HFF-Myc (cell line): ENCODE measurements at places on chromosomes 2 and 18.
A peak's percentile ranks its signal among the peaks of the same experiment; 100 is the strongest.

DNA sequence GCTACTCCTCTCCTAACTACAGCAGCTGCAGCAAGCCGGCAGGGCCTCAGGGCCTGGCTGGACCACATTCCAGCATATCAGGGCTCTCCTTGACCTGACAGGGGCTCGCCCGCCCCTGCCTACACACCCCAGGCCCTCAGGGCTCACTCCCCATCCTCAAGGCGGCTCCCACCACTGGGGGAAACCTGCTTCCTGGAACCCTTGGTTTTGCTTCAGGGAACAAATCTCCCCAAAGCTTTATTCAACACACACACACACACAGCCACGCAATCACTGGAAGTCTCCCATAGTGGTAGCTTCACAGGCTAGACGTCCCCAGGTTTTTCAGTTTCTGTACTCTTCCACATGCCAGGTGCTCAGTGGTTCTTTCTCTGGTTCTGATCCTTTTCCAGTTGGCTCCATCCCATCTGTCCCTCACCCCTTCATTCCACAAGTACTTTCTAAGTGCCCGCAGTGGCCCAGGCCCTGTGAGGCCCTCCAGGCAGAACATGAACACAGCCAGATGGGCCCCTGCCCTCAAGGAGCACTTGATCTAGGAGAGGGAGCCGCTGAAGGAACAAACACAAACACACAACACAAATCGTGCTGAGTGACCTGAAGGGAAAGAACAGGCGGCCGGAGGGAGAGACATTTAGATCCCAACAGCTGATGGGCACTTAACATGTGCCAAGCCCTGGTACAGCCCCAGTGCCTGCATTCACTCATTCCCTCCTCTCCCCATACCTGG is 51.1 kb downstream of the TNS1 start:
- DNase-seq, result no peak

GRCh38 chr2:138298900-138299299 is 202.7 kb upstream of the SPOPL start:
- DNase-seq, result no peak

- DNase-seq, result no peak
These were observed 151.2 kb upstream of the BARD1 start for GRCh38 chr2:214960677-214961076.

DNA sequence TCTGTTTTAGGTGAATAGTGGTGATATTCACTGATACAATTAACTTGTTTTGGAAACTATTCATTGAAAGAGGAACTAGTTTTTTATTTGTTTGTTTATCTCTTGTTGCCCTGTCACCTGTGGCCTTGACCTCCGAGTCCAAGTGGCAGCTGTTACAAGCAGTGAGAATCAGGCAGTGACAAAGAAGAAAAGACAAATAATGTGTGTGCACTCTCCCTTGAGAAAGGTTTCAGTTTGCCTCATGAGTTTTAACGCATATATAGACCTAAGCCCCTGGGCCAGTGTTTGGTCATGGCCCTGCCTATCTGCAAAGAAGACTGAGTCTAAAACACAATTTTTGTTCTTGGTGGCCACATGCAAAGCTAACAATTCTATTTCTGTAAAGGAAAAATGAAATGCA is 15.3 kb downstream of the KYNU start:
- no peak for DNase-seq

DNA sequence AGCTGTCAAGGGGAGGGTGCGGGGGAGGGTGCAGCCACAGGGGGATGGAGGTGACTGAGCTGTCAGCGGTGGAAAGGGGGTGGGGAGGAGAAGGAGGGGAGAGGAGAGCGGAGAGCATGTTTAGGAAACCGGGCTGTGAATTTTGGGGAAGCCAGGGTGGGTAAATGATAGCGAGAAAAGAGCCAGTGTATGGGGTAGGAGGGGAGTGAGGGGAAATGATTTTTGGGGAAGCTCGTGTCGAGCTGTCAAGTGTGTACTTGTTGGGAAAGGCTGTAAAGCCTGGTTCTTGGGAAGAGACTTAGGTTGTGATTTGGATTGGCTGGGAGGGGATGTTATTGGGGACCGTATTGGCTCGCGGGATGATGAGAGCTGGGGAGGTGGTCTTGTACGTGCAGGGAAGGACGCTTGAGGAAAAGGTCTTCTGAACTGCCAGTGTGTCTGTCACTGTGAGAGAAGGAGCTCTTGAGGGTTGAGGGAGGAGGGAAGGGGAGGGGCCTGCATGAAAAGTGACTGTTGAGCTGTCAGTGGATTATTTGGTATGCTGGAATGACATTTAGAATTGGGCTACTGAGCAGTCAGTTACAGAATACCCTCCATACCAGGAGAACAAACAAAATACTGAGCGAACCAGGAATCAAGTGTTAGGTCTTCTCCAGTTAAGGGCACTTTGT is 1.0 kb downstream of the UBR3 start:
- no peak for DNase-seq

DNA sequence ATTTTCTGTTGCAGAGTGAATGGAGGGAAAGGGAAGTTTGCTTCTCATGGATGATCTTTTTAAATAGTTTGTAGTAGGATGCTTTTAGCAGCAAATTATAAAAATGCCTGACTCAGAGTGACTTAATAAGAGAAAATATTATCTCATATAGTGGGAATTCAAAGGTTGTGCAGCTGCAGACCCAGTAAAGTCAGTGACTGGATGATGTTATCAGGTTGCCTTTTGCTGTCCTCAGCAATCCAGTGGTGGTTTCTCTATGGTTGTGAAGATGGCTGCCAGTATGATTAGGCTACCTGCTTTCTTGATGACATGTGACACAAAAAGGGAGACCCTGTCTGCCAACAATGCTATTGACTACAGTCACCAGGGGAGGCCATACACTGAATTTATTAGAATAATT is 184.8 kb downstream of the DIS3L2 start:
- no peak for DNase-seq

DNA sequence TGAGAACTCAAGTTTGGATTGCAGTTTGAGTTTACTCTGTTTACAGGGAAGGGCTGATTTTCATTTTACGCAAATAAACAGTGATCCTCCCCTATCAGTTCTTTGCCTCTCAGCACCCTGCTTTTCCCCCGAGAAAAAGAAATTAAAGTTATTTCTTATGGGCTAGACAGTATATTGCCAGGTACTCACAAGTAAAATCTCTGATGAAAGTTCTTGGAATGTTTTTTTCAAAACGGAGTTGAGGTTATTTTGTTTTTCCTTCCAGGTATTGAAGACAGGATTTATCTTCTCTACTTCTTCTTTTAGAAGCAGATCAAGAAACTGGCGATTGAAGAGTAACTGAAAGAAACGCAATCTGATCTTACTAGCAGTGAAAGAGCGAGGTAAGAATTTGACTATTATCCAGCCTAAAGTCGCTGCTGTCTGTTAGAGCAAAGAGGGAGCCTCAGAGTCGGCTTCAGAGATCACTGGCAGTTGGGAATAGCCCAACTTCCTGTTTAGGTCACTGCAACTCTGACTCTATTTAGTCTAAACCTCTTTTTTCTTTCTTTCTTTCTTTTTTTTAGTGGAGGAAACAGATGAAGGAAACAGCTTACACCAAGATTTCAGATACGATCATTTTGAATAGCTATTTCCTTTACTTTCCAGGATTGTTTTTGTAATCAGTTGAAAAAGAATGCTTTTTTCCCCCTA is at the start of gene TFPI:
TSS of gene TFPI (minus strand) at position 425 of the 693 bp plus-strand sequence. CDS start 50,667 bp downstream, outside the sequence.
- peak; percentile 31 for DNase-seq

DNA sequence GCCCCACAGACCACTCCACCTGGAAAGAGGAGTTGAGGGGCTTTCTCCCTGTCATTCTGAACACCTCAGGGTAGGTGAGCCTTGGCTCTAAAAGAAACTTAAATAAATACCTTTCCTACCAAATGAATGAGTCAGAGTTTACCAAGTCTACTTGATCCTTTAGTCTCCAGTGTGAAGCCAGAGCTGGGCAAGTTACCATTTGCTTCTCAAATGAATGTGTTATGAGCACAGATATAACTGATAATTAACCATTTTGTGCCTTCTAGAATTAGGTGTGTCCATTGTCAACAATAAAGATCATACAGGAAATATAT is 347.7 kb downstream of the KIAA1328 start:
- no peak for DNase-seq

DNA sequence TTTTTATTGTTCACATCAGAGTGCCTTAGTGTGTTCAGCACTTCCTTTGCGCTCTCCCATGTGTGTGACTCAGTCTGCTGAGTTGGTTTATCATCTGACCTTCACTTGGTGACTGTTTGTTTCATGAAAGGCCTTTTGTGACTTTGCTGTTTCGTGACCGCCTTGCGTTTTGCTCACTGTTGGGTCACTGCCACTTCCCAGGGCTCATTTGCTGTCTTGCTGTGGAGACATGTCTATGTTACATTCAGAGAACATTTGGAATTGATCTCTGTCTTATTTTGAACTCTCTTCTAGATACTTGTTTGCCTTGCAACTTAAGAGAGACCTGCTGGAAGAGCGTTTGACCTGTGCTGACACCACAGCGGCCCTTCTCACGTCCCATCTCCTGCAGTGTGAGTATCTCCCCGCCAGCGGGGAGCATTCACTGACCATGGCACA is 54.7 kb downstream of the FARP2 start:
- no peak for DNase-seq

DNA sequence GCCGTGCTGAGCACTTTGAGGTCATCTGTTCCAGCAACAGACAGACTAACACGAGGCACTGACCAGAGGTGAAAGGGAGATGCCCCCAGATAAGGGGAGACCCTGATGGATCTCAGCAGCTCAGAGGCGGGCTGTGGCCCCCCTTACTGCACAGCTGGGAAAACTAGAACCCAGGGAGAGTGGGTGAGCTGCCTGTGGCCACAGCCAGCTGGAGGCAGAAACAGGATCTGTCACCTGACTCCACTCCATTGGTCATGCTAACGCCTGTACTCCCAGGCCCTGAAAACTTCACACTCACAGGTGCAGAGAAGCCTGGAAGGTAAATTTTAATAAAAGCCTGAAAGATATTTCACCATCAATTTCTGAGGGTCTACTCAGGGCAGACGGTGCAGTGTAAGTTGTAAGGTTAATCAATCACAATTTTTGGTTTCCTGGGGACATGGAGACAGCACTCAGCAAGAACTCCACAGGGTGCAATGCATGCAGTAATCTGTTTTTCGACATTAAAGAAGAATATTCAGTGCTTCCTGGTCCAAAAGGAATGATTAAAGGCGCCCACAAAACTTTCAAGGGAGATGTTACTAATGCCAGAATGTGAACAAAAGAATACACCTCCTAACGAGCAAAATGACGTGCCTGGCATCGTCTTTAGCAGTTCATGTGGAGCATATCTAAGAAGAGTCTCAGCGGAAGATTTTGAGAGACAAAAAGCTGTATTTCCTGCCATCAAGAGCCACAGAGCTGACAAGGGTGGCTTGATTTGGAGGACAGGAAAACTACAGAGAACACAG is 173.4 kb downstream of the EIPR1 start:
- no peak for DNase-seq

GRCh38 chr18:25097057-25097456 is 254.9 kb downstream of the ZNF521 start:
- no peak for DNase-seq

DNA sequence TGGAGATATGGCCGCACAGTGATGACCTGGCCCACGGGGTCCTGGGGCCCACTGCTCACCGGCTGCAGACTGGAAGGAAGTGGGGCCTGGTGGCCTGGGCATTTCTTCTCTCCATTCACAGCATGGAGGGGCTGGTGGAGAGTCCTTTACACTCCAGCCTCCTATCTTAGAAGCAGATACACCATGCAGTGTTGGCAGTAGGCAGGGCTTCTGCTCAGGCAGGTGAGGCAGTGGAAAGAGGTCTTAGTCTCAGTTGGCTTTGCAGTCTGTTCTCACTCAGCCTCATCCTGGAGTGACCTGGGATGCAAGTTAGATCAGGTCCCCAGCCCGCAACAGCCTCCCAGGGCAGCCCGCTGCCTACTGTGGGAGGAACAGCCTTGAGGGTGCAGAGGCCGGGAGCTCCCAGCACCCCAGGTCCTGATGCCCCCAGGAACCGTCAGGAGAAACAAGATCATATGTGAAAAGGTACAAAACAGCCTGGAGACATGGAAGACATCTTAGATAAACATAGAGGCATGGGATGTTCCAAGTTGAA is 45.8 kb upstream of the OTOS start:
- DNase-seq, result no peak

GRCh38 chr2:176156301-176156806 is 753 bp upstream of the HOXD3 start:
- DNase-seq, result no peak

- DNase-seq, result no peak
These were observed 115.1 kb downstream of the PLCL1 start for GRCh38 chr2:197919487-197919886.

GRCh38 chr2:64644458-64645382 is 9.0 kb downstream of the SERTAD2 start:
- no peak for DNase-seq

GRCh38 chr2:151771599-151772358 is 37.5 kb upstream of the NEB start:
- DNase-seq, result peak; percentile 41

DNA sequence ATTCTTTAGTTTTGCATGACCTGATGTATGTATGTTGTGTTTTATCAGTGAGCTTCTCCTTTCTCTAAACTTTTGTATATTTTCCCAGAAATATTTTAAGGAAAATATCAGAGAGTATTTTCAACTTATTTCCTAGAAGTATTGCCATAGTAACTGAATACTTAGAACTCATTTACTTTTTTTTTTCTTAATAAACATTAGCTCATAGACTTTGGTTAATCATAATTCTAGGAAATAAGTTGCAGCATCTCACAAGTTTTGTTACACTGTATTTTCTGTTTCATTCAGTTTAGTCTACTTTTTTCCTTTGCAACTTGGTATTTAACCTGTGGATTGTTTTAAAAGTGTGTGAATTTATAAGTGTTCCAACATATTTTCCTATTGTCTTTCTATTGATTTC is 27.5 kb downstream of the SMCHD1 start:
- DNase-seq, result no peak

DNA sequence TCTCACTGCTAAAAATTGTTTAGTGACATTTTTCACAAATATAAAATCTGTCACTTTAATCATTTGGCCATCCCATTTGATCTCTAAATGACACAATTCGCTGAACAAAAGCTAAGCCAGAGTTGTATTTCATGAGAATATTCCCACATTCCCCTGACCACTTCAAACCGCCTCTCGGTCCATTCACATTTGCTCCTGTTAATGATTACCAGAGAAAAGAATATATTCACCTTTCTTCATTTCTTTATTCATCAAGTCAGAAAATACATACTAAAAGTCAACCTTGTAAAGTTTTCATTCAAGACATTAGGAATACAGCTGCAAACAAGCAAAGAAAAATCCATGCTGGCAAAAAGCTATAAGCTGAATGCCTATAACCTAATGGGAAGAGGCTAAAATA is 225.5 kb downstream of the DOK6 start:
- no peak for DNase-seq

DNA sequence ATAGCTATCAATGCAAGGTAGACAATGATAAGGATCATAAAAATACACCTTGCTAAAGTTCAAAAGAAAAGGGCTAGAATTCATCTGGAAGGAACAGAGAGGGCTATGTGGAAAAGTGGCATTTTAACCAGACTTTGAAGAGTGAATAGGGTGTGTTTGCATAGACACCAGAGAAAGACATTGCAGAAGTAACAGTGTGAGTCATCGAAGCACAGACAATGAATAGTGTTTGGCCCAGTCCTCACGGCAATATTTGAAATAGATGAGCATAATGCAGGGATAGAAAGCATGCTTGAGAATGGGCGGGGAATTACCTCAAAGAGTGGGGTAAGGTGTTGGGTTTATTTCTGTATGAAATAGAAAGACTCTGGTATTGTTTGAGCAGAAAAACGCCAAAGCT is 24.2 kb downstream of the MYT1L start:
- no peak for DNase-seq
